ENCODE measurements at places on chromosomes 3 and 15. TPM values are rescaled to one million over a fixed set of nuclear protein-coding genes. Genes with fewer than 3 reads are reported as not detected.

The QARS1 gene
- total RNA-seq, result 451 TPM

The STRIT1 gene
- total RNA-seq, result not detected

The CFAP161 gene
- total RNA-seq, result not detected

The EBLN2 gene
- 16.8 TPM for total RNA-seq

The MORC1 gene
- total RNA-seq, result not detected

The POLQ gene
- 0.79 TPM for total RNA-seq

The GOLGA8Q gene
- 4.5 TPM for total RNA-seq

The EFHB gene
- 0.89 TPM for total RNA-seq

The DOCK3 gene
- 8.6 TPM for total RNA-seq

The FAM227B gene
- total RNA-seq, result 8.0 TPM

The BUB1B gene
- 12.2 TPM for total RNA-seq

The HES1 gene
- total RNA-seq, result 206 TPM

The ISLR gene
- total RNA-seq, result 21.1 TPM

The IMPG2 gene
- 0.13 TPM for total RNA-seq

The PODXL2 gene
- 8.0 TPM for total RNA-seq

The CHRD gene
- total RNA-seq, result 1.1 TPM

The PHC3 gene
- 37.9 TPM for total RNA-seq

The KBTBD13 gene
- not detected for total RNA-seq

The ACAA1 gene
- 48.7 TPM for total RNA-seq

The SLC28A2 gene
- total RNA-seq, result not detected

The CCDC32 gene
- total RNA-seq, result 13.4 TPM

The CHST2 gene
- total RNA-seq, result 3.8 TPM

The SI gene
- total RNA-seq, result 0.21 TPM

The ARHGAP31 gene
- 15.8 TPM for total RNA-seq

The TMEM108 gene
- 0.95 TPM for total RNA-seq

The NR2C2 gene
- total RNA-seq, result 49.1 TPM

The GP5 gene
- total RNA-seq, result 0.19 TPM

The CSPG5 gene
- not detected for total RNA-seq

The TEX9 gene
- total RNA-seq, result 16.6 TPM

The NR1I2 gene
- total RNA-seq, result not detected

The POU1F1 gene
- total RNA-seq, result not detected

The CYP11A1 gene
- total RNA-seq, result not detected

The CACNA2D2 gene
- total RNA-seq, result 1.7 TPM

The TRAT1 gene
- total RNA-seq, result 0.76 TPM

The CCR8 gene
- total RNA-seq, result not detected

The LXN gene
- 11.8 TPM for total RNA-seq

The FBLN2 gene
- 93.8 TPM for total RNA-seq

The DENND4A gene
- 12.2 TPM for total RNA-seq

The LRRC31 gene
- total RNA-seq, result not detected

The QRICH1 gene
- 98.2 TPM for total RNA-seq

The MEF2A gene
- 222 TPM for total RNA-seq

The CP gene
- 10.2 TPM for total RNA-seq

The CCR2 gene
- total RNA-seq, result 0.26 TPM

The TMC3 gene
- 0.16 TPM for total RNA-seq

The TMPRSS7 gene
- total RNA-seq, result 1.0 TPM

The TMCO5A gene
- total RNA-seq, result not detected

The SLC2A2 gene
- total RNA-seq, result not detected

The MYO5C gene
- total RNA-seq, result 31.5 TPM

The MYRIP gene
- 4.4 TPM for total RNA-seq

The PPIB gene
- total RNA-seq, result 124 TPM

The ZCWPW2 gene
- total RNA-seq, result not detected

The ONECUT1 gene
- not detected for total RNA-seq

The OXTR gene
- total RNA-seq, result 0.08 TPM

The GALNT15 gene
- 113 TPM for total RNA-seq

The GHSR gene
- not detected for total RNA-seq

The MSL2 gene
- 25.4 TPM for total RNA-seq
